ENCODE measurements at places on chromosomes 7 and 10.

DNA sequence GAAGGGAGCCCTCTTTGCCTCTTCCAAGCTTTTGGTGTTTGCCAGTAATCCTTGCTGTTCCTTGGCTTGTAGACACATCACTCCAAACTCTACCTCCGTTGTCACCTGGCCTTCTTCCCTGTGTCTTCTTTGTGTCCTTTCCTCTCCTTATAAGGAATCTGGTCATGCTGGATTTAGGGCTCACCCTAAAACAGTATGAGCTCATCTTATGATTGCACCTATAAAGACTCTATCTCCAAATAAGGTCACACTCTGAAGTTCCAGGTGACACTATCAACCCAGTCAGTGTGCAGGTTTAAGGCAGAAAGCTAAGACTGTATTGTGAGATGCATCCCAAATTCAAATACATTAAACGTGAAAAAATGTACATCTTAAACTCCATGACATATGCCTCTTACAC is 49.0 kb upstream of the ZRANB1 start:
- DNase-seq: no peak

DNA sequence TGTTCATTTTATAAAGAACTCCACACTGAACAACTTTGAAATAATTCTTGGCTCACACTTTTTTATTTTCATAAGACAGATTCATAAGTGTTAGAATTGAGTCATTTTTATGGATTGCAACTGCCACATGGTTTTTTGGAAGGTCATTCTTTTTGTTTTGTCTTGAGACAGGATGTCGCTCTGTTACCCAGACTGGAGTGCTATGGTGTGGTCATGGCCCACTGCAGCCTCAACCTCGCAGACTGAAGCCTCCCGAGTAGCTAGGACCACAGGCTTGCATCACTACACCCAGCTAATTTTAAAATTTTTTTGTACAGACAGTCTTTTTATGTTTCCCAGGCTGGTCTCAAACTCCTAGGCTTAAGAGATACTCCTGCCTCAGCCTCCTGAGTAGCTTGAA is 20.3 kb downstream of the BMS1 start:
- no peak for DNase-seq

DNA sequence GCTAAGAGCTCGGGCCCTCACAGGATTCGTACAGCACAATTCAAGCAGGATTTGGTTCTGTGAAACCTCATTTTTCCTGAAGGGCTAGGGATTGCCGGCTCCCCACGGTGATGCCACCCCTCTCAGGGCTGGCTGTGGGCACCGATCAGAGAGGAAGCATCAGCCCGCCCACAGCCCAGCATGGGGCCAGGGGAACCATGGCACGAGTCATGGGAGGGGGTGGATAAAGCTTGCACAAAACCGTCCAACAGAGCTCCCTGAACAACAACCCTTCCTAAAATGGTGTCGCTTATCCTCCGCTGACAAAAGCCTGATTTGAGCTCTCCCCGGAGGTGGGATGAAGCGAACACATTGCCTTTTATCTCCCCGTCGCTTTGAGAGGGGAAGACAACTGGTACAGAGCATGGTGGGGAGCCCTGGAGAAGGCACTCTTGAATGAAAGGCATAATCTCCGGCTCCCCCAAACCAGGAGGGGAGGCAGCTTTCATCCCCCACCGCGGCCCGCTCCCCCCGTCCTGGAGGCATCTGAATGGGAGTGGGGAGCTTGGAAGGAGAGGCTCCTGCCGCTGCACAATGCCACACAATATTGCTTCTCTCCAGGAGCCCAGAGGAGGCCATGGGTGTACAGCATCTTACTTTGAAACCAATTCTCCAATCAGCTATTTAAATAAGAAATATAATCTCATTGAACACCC is 144.0 kb downstream of the RPS24 start:
- DNase-seq: no peak

GRCh38 chr10:21624951-21625350 is 90.9 kb downstream of the MLLT10 start:
- DNase-seq: no peak

DNA sequence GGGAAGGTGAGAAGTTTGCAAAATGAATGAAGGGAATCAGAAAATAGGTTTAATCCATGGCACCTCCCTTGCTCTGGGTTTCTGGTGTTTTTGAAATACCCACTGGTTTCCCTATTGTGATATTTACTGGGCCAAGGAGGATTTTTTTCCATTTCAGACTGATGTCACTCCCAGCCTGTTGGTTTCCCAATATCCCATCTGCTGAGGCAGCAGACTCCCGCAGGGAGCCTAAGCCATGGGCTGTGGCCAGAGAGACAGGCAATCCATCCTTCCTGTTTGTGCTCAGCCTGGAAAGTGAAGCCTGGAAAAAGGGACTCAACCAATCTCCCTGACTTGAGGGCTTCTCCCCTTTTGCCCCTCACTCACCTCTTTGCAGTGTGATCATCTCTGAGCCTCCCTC is 22.8 kb downstream of the FAM107B start:
- no peak for DNase-seq

DNA sequence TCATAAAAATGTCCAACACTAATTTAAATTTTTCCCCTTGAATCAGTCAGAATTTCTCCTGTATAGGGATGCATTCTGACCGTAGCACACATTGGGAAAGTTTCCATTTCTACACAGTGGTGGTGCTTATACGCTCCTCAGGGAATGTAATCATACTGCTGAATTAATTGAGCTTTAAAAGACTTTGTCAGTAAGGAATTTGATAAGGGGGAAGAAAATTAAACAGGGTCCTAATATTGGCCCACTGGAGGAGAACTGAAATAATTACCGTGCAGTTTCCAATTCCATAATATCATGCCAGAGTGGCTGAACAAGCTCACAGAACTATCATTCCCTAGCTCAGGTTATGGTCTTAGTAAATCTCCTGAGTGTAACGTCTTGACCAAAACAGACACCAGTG is 1041.9 kb downstream of the NRG3 start:
- DNase-seq: no peak

- DNase-seq: no peak
These were observed 3.8 kb downstream of the LDB3 start for GRCh38 chr10:86671985-86672710.

DNA sequence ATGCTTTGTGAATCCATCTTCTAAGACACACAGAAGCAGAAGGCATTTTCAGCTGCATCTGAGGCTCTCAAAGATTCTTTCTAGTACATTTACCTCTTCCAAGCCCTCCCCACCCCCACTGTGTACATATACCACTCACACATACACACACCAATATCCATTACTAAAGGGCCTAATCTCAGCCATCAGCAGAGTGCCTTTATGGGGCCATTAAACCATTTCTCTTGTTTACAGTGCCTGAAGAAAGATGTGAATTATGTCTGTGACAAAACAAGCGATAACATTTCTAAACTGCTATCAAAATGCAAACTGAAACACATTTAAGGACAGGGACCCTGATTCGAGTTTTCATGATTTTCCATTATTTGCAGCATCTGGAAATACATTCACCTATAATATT is 40.0 kb downstream of the ETV1 start:
- peak; percentile 81 for DNase-seq

DNA sequence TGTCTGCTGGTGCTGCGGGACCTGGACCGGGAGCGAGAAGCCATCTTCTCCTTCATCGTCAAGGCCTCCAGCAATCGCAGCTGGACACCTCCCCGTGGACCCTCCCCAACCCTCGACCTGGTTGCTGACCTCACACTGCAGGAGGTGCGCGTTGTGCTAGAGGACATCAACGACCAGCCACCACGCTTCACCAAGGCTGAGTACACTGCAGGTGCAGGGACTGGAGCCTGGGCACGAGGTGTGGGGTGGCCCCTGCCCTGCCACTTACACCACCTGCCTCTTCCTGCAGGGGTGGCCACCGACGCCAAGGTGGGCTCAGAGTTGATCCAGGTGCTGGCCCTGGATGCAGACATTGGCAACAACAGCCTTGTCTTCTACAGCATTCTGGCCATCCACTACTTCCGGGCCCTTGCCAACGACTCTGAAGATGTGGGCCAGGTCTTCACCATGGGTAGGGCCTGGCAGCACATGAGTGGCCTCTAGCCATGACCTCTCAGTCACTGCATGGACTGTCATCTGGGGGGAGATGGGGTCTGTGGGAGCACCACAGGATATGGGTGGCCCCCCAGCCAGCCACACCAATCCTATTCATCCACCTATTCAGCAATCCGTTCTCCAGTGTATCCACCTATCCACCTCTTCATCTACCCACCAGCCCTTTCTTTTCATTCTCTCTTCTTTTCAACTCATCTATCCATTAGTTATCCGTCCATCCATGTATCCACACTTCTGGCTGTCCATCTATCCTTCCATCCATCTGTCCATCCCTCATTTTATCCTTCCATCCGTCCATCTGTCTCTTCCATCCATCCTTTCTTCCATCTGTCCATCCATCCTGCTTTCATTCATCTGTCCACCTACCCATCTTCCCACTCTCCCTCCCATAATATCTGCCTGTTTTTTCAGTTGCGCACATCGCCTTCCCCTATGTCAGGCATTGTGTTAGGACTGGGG is 34.5 kb upstream of the VSIR start:
- no peak for DNase-seq

- DNase-seq: peak; percentile 12
These were observed 153.3 kb downstream of the STK31 start for GRCh38 chr7:23863209-23863787.

- no peak for DNase-seq
These were observed 37.1 kb downstream of the POLL start for GRCh38 chr10:101550965-101551364.

DNA sequence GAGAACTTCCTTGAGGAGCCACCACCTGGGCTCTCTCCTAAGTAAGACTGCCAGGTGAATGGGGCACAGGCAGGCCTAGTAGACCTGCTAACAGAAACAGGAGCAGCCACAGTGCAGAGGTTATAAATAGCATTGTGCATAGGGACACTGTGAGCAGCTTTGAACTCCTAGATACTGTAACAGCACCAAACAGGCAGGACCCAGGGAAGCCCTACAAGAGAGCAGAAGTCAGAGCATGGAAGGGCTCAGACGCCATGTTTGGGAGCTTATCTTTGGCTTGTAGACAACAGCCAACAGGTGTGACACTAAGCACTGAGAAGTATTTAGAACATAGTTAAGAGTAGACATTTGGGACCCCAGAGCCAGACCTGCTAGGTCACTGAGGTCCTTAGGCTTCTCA is 14.5 kb downstream of the XRCC2 start:
- no peak for DNase-seq

DNA sequence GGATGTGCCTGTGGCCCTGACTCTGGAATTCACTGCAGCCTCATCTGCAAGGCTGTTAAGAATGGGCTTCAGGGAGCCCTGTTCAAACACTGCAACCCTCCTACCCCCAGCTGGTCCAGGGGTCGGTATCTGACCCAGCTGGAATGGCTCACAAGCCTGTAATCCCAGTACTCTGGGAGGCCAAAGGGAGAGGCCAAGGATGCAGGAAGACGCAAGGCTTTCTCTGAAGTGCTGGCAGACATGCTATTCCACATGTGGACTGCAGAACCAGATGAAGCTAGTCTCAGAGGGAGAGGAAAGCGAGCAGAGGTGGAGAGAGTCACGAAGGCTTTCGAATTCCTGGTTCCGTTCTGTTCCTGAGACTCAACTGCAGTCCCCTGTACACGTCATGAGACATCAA is 45.0 kb downstream of the ESYT2 start:
- DNase-seq: no peak

DNA sequence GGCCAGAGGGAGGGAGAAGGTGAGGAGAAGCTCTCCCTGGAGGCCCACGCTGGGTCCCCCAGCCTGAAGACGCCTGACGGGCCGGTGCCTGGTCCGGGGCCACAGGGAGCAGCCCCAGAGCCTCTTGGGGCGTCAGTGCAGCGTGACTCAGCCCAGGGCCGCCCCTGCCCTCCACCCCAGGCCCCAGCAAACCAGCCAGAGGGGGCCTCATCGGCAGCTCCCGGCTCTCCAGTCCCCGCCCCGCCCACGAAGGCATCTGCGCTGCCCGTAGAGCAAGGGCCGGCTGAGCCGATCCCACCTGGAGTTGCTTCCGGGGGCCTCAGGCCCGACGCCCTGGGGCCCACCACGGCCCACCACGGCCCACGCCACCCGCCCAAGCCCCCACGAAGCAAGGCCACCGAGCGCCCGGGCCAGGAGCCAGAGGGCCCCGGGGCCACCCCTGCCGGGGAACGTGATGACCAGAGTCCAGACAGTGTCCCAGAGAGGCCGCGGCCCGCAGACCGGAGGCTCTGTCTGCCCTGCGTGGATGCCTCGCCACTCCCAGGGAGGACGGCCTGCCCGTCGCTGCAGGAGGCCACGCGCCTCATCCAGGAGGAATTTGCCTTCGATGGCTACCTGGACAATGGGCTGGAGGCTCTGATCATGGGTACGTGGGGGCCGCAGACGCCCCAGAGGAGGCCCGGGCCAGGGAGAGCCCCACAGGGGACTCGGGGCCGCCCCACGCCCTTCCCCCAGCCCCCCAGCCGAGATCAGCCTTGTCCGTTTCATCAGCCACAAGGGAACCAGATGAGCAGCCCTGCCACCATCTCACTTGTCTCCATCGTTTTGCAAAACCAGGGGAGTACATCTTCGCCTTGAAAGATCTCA is 31.2 kb upstream of the UTF1 start:
- no peak for DNase-seq

DNA sequence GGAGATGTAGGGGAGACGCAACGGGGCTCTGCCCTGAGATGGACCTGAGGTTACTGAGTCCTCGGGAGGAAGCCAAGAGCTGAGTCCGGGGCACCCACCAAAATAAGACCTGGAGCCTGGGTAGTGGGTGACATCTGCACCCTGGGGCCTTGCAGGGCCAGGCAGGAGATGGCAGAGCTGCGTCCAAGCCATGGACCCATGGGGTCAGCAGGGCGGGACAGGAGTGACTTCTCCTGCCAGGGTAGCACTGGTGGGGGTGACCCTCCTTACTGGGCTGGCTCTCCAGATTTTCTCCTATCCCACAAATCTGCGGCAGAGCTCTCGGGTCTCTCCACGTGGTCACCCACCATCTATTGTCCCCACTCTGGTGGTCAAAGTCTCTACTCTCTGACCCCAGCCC is 2.1 kb downstream of the GHRHR start:
- DNase-seq: no peak

DNA sequence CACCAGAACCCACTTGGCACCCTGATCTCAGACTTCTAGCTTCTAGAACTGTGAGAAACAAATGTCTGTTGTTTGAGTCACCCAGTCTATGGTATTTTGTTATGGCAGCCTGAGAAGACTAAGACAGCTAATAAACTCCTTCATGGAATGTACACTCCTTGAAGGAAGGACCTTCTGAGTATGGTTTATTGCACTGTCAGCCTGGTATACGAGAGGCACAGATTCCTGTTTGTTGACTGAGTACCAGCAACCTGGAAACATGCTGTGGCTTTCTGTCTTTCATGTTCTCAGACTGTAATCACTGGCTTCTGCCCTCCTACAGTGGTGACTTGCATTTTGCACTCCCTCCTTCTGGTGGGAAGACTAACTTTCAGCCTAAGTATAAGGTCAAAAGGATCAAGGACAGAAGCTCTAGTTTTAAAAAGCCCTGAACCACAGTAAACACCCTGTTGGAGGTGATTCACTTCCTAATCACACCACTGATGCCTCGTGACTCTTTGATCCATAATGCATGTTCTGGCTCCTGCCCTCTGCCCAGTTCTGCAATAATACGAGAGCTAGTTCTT is 319.0 kb upstream of the NPSR1 start:
- DNase-seq: no peak

- no peak for DNase-seq
These were observed 378.4 kb upstream of the NRP1 start for GRCh38 chr10:33712825-33713224.

GRCh38 chr10:7206412-7207100 is 204.3 kb downstream of the SFMBT2 start:
- DNase-seq: no peak

GRCh38 chr10:12547301-12547771 is 198.0 kb downstream of the CAMK1D start:
- no peak for DNase-seq

Measured in NCI-H187 (cell line).